ENCODE measurements at places on chromosomes 16 and 17.

GRCh38 chr17:38440614-38441397, 12.5 kb downstream of the ARHGAP23 start:
- DNase-seq: no peak

GRCh38 chr17:43667947-43668348, 6.2 kb upstream of the MEOX1 start:
- DNase-seq: no peak

DNA sequence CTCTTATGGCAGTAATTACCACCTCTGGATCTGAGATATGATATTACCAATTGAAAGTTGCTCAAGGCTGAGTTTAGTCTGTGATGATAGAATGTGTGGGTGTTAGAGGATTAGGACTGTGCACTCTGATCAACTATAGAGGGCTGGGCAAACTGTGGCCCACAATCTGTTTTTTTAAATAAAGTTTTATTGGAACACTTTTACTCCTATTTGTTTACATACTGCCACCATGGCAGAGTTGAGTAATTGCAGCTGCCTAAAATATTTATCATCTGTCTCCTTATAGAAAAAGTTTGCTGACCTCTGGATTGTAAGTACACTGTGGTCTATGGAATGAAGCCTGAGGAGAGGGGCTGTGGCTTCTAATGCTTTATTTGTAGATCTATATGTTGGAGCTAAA, 71.5 kb upstream of the N4BP1 start:
- no peak for DNase-seq

- DNase-seq: no peak
Measured at GRCh38 chr17:67700037-67700724, 17.6 kb upstream of the NOL11 start.

DNA sequence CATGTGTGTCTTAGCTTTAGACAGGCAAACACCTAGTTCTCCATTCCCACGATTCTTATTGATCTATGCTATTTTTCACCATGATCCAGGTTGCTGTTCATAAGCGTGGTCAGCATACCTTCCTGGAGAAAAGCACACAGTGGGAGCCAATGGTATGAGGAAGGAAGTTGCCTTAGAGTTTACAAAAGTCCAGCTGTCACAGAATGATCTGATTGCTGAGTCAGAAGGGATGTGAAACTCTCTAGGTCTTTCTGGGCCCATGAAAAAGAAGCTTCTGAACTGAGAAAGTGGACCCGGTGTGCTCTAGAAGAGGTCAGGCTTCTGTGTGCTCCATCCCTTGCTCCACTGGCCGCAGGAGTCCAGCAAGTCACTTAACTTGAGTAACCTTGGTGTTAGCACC, 71.0 kb upstream of the CCL1 start:
- no peak for DNase-seq

GRCh38 chr17:47978324-47978723, 7.4 kb downstream of the CDK5RAP3 start:
- DNase-seq: peak; percentile 34

DNA sequence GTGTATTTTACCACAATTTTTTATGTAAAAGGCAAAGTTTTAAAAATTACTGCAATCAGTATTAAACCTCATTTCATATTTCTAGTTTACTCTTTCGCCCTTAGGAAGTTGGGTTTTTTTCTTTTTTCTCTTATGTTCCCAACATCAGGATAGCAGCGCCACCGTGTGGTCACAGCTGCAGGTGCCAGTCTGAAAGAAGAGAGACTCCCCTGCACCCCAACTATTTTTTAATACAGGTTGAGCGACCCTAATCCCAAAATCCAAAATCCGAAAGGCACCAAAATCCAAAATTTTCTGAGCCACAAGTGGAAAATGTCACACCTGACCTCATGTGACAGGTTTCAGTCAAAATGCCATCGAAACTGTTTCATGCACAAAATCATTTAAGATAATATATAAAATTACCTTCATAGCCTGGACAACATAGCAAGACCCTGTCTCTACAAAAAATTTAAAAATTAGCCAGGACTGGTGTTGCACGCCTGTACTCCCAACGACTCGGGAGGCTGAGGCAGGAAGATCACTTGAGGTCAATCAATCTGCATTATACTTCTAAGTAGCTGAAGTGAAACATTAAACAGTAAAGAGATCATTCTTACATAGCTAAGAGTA, 21.8 kb upstream of the ASGR2 start:
- DNase-seq: peak; percentile 73

DNA sequence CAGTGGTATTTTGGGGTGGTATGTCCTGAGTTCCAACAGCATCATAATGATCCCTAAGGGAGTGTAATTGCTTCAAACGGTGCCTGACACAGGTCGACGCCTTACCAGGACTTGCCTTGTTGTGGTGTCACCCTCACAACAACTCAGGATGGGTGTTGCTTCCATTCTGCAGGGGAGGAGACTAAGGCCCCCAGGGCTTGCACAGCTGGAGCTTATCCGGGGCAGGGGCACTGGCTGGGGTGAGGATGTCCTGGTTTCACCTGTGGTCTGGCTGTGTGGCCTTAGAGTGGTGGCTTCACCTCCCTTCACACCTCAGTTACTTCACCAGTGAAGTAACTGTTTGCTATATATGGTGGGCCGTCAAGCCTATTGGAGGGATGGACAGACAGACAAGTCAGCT, 23.3 kb downstream of the LLGL2 start:
- no peak for DNase-seq

DNA sequence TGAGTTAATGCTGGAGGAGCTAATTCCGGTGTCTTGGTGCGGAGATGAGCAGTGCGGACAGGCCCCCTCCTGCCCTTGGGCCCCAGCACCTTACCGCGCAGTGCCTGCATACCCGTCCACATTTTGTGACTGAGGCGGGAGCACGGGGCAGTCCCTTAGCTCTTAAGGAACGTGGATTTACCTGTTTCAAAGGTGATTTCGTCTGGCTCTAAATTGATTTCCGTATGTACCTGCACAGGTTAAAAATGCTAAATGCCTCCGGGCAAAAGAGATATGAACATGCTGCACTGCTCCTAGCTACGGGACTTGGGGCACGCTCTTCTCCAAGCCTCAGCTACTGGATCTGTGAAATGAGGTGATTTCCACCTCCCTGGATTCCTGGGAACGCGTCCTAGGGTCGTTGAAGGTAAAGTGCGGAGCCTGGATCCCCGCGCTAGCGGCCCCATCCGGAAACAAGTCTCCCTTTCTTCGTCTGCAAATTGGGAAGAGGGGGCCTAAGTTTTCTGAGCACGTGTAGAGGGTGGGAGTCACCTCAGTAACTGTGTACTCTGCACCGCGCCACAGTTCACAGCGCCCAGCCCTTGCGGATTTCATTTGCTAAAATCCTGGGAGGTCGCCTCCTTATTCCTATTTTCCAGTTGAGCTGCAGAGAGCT, 669 bp upstream of the CRISPLD2 start:
- DNase-seq: no peak

GRCh38 chr17:54494721-54495715, 405.6 kb upstream of the TOM1L1 start:
- no peak for DNase-seq

DNA sequence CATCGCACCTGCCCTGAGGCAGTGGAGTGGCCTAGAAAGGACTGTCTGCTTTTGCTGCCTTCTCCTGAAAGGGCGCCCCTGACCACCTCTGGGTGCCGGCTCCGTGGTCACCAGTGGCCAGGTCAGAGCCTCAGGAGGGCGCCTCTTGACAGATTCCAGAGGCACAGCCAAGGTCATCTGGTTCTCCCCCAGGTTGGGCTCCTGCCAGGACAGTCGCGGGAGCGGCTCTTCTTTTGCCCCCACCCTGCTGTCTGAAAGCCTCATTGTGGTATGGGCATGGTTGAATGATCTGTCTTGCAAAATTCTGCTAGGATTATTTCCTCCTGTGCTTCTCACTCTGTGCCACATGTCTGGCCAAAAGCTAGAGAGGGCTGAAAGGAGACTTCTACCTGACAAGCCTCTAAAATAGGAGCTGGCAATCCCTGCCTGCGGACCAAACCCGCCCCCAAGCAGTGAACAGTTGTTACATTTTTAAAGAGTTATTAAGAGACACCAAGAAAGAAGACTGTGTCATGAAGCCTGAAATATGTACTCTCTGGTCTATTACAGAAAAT, 82.8 kb downstream of the SNX29 start:
- no peak for DNase-seq

- DNase-seq: no peak
Measured at GRCh38 chr17:38907930-38908675, 17.3 kb upstream of the LASP1NB start.

DNA sequence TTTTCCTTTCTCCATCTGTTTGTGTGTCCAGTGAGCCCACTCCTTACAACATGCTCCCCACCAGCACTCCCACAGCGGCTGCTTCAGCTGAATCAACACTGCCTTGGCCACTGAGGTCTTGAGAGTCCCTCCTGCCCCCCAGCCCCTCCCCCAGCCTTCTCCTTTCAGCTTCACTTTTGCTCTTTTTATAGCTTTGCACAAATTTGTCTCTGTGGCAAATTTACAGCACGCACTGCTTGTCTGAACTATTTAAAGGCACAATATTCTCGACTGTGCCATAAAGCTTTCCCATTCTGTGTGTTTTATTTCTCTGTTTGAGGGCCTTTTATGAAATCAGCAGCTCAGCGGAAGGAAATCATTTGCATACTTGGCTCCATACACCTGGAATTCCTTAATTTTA, 579.3 kb downstream of the TOX3 start:
- no peak for DNase-seq

DNA sequence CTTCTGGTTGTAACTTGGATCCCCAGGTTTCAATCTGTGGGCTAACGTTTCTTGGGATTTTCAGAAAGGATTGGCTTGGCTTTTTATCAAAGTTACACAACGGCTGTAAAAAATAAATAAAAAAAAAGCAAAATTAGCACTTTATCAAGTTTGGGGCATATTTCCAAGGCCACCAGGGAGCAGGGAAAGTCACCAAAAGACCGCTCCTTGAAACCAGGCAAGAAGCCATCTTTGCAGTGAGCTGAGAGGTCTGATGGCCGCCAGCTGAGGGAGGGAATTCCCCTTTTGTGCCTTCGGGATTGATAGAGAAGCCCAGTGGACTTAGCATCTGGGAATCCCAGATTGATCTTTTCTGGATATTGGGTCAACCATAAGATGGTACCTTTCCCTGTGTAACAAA, 192.2 kb downstream of the WWOX start:
- no peak for DNase-seq

DNA sequence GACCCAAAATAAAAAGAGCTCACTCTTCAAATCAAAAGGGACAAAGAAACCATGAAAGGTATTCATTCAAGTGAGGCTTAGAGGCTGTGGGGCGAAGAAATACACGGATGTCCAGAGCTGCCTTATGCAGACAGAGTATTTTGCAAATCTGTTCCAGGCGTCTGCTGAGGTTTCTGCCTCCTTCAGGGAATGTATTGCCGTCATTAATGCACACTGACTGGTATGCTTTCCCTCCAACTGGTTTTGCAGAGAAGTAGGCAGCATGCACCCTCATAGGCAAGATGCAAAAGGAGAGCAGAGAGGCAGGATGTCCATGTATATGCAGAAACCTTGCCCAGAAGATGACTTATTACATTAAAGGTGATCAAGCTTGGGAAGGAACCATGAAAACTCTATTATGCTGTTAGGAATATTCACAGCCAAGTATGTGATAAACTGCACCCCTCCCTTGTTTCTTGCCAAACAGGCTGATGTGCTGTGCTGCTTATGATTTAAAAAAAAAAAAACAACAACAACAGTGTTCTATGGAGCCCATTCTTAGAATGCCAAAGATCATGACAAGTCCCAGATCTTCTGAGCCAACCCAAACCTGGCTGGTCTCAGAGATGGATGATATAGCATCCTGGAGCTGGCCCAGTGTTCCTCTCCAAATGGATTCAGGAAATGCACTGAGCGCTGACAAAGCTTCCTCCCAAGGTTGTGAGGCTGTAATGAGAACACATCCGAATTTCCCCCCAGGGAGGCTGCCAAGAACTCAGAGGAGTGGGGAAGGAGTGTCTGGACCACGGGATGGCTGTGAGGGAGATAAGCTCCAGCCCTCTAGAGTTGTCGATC, 77.6 kb upstream of the HLF start:
- no peak for DNase-seq

- DNase-seq: no peak
Measured at GRCh38 chr17:80327518-80327917, 66.9 kb downstream of the RNF213 start.

GRCh38 chr16:1045310-1045992, 27.1 kb upstream of the SSTR5 start:
- DNase-seq: no peak

GRCh38 chr16:73058616-73059409, 10.9 kb upstream of the ZFHX3 start:
- DNase-seq: no peak

DNA sequence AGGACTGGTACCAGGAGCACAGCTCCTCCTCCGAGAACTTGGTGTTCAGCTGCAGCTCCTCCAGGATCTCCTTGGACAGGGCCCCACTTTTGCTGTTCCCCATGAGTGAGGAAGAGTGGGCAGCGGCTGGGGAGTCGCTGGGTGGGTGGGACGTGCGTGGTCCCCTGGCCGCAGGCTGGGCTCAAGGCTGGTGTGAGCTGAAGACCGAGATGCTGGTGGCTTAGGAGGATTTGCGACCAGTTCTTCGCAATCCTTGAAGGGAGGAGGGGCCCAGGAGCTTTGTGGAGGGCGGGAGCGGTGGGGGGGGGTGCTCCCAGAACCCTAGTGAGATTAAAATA, at the start of gene RCVRN:
TSS of gene RCVRN (minus strand) at position 194 of the 338 bp plus-strand sequence. CDS start at position 103, 91 bp downstream.
- no peak for DNase-seq

DNA sequence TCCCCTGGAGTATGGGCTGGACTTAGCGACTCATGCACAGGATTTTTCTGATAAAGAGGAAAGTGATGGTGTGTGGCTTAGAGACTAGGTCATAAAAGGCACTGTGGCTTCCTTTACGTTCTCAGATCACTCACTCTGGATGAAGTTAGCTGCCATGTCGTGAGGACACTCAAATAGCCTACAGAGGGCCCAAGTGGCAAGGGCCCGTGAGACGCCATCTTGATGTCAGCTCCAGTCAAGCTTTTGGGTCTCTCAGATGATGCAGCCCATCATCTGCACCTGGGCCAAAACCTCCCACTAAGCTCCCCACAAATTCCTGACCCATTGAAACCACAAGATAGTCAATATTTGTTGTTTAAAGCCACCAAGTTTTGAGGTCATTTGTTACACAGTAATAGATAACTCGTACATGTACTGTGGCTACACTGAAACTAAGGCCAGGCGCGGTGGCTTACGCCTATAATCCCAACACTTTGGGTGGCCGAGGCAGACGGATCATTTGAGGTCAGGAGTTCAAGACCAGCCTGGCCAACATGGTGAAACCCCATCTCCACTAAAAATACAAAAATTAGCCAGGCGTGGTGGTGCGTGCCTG, 14.7 kb downstream of the ST6GALNAC2 start:
- no peak for DNase-seq

GRCh38 chr17:82544431-82545070, 25.0 kb downstream of the FOXK2 start:
- DNase-seq: no peak

GRCh38 chr16:23466162-23466885, 13.3 kb upstream of the COG7 start:
- DNase-seq: no peak
